ENCODE measurements at places on chromosomes 6 and 20.

DNA sequence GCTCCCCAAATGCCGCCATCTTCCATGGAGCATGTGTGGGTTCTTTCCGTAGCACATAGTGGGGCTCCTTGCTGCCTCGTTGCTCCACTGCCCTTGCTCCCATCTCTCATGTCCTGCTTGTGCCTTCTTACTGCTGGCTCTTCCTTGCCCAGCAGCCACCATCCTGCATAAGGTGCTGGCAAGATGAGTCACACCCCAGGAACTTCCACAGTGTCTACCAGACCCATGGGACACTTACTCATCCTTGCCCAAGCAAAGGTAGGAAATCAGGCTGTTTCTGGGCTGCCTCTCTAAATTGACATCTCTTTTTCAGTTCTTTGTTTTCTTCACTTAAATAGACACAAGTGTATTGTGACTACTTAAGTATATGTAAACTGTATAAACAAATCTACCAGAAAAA, 39.4 kb upstream of the RGS17 start:
- no peak for DNase-seq

DNA sequence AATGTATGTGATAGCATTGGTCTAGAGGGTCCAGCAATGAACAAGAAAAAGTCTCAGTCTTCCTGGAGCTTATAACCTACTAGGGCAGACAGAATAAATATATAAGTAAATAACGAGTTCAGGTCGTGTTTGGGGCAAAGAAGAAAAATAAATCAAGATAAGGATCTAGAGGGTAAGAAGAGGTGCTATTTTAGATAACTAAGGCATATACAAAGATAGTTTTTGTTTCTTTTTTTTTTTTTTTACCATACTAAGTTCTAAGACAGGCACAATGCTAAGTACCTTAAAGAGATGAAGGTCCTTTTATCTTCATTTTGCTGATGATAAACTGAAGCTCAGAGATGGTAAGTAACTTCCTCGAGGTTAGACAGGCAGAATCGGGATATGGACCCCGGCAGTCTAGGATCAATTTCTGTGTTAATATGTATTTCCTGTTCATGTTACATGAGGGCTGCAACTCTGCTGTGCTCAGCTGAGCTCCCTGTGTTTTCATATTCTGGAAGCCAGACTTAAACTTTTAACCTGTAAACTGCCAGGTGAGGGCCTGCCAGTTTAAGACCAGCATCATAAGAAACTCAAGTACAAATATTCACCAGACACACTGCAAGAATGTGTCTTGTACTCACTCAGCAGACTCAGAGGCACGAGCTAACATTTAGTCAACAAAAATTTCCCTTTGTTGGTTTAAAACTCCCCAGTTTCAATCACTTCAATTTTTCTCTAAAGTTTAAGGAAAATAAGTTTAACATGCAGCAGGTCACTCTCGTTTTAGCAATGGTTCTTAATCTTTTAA, 23.3 kb downstream of the SESN1 start:
- DNase-seq, result peak; percentile 22

DNA sequence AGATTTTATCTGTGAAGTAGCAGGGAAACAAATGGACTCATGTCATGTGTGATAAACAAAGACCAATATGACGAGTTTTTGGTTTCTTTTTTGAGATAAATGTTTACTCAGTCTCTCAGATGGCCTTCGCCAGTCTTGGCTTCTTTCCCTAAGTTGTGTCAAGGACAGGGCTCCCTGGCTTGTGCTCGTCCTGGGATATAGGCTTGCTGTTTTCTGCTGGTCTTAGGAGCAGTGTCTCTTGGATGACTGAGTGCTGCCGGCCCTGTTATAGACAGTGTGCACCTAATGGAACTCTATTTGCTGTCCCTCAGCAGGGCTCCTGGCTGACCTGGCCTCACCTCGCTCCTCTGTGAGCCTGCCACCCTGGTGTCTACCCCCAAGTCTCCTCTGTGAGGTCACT, 324.1 kb upstream of the SYNCRIP start:
- DNase-seq, result no peak

DNA sequence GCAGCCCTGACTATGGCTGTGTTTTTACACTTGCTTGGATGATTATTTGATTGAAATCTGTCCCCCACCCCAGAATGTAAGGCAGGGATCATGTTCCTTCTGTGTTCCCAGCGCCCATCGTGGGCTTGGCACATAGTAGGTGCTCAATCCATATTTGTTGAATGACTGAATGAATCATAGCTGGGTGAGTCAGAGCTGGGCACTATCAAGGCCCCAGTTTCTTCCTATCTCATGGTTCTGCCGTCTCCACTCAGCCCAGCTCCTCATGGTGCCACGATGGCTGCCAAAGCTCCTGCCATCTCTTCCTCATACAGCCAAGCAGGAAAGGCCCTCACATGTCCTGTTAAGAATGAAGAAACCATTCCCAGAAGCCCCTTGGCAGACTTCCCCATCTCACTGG, 29.0 kb downstream of the CEBPB start:
- no peak for DNase-seq

DNA sequence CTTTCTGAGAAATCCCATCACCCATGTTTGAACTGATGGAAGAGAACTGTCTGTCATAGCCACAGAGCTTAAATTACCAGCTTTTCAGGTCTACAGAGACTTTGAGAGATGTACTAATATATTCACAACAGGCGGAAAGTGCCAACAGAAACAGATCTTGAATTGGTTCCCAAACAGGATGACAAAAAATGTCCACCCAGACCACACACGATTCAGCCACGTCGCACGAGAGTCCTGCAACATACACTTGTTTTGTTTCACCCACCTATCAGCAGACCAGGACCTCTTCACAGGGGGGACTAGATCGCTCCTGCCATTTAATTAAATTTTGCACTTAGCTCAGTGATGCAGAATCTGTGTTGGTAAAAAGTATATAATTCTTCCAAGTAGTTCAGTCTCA, 187.1 kb upstream of the CEP162 start:
- DNase-seq, result no peak

GRCh38 chr6:89941031-89941762, 46.9 kb downstream of the GJA10 start:
- DNase-seq, result no peak

DNA sequence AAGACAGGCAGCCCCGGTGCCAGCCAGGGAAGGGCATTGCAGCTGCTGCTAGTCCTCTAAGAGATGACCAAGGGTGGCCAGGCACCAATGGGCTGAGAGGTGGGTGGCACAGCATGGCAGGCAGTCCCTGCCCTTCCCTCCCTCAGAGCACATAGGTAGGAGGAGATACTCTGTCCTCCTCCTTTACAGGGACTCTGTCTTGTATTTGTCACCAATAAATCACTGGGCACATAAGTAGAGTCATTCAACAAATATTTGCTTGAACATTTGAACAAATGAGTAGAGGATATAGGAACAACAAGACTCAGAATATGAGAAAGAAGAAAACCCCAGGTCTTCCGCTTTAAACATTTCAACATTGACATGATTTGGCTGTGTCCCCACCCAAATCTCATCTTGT, 69.4 kb upstream of the CLDN20 start:
- no peak for DNase-seq

GRCh38 chr6:14656649-14657048, 539.1 kb downstream of the CD83 start:
- no peak for DNase-seq

- DNase-seq, result no peak
Observed at GRCh38 chr6:137700751-137701477, 166.1 kb upstream of the TNFAIP3 start.

GRCh38 chr20:50724851-50725723, 6.3 kb upstream of the PARD6B start:
- DNase-seq, result no peak

DNA sequence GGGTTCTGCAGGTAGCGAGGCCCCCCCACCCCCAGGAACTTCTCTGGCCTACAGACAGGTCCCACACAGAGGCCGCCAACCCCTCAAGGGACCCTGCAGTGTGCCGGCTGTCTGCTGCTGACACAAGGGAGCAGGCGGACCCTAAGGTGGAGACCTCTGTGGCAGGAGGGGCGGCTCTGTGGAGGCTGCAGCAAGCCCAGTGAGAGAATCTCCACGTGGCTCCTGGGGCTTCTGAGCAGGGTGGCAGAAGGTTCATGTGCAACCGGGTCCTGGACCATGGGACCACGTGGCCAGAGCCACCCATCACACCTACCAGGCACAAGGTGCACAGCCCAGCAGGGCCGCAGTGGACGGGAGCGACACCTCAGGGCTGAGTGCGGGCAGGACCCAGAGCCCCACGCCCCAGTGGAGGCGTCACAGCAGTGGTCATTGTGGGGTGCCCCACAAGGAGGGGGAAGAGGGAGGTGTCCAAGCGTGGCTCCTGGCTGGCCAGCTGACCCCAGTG, 4.3 kb downstream of the ARFRP1 start:
- no peak for DNase-seq

DNA sequence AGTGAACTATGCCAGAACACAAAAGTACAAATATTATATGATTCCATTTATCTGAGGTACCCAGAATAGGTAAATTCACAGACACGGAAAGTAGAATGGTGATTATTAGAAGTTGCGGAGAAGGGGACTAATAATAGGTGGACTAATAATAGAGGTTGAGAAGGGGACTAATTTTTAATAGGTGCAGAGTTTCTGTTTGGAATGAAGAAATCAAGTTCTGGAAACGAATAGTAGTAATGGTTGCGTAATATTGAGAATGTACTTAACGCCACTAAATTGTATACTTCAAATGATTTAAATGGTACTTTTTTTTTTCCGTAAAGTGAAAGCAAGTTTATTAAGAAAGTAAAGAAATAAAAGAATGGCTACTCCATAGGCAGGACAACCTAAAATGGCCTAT, 33.2 kb downstream of the B4GALT5 start:
- no peak for DNase-seq

GRCh38 chr6:68559716-68560115, 75.4 kb upstream of the ADGRB3 start:
- no peak for DNase-seq

- DNase-seq, result no peak
Observed at GRCh38 chr20:25274481-25274880, 26.6 kb downstream of the PYGB start.

GRCh38 chr20:4821590-4821989, 99.9 kb downstream of the PRND start:
- DNase-seq, result no peak

DNA sequence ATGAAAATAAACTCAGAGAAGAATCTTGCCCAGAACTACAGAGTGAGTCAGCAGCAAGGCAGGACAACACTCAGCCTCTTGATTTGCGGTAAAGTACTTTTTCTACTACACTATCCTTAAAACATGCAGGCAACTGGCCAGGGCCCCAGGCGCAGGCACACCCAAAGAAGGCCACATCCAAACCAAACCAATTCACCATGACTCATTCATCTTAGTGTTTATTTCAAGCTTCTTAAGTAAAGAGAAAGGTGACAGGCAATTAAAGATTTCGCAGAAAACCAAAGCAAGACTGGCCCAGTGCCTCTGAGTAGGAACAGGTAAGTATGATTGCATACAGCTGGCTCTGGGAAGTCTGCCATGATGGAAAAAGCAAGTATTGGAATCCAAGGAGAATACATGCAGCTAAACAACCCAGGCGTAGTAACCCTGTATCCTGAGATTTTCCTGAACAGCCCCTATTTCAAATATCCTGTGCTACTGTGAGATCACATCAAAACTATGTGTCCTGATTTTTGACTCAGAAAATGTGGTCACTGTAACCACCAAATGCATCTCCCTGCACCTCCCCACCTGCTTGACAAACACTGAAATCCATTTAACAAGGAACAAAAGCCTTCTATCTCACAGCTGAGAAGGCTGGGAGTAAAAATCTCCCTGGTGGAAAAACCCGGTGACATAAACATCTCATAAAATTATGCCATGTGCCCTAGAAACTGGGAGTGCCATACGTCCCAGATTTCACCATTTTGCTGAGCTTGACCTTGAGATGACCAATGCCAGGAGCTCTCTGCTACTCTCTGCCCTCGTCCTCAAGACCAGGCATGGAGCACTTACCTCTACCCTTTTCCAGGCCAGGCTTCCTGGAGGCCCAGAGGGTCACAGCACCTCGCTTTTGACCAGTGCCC, 12.4 kb downstream of the WFDC3 start:
- DNase-seq, result no peak

GRCh38 chr20:4670469-4670868, 51.2 kb upstream of the PRND start:
- no peak for DNase-seq

GRCh38 chr6:104134876-104135275, 724.8 kb downstream of the HACE1 start:
- DNase-seq, result no peak

DNA sequence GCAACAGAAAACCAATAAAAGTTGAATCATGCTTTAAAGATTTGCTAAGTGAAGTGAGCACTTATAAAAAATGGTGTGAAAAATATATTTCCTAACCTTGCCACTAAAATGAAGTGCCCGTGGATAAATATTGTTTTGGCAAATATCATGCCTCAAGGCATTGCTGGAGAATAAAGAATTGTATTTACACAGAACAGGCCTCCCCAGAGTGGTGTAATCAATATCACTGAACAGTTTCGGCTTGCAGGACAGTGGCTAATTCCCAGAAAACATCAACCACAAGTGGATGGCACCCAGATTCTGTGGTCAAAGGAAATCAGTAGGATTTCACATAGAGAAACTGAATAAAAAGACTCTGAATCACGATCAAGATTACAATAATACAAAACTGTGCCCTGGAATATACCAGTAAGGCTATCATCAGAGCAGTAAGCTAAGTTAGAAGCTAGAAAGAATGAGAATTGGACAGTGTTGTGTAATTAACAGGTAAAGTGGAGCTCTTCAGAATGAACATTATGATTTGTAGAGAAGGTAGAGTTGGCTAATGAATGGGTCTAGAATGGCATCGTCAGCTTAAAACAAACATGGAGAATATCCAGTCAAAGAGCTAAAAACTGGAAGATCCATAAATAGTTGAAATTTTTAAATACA, 1026.9 kb upstream of the ADGRB3 start:
- DNase-seq, result no peak

DNA sequence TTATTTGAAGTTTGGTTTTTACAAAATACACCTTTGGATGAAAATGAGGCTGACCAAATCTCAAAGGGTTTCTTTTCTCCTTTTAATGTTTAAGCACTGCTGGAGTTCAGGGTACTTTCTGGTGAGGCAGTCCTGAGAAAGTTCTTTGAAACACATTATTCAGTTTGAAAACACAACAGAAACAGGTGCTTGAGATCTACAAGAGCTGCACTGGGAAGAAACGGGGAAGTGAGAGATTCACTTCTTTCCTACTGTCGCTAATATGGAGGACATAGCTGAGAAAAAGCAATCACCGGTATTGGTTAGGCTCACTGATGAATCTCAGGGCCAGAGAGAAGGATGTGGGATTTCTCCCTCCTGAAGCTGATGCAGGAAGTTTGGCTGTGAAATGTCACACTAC, 22.9 kb upstream of the TMEM170B start:
- no peak for DNase-seq

DNA sequence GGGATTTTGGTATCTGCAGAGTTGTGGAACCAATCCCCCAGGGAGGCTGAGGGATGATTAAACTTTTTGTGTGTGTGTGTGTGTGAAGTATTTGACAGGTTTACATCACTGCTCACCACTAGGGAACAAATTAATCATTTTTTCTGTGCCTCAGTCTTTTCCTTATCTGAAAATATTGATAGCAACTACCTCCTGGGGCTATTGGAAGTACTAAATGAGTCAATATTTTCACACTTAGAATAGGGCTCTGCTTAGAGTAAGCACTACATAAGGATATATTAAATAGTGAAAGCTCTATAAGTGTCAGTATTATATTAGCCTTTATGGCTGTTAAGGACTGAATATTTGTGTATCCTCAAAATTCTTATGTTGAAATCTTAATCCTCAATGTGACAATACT, 155.2 kb upstream of the UST start:
- DNase-seq, result no peak

Data from CD4-positive, alpha-beta T cell treated with Interleukin-17A for 1 hour (primary cell).